ENCODE measurements at places on chromosomes 3 and 15.
A peak's percentile ranks its signal among the peaks of the same experiment; 100 is the strongest.

GRCh38 chr15:70289191-70289955 lies 191.7 kb upstream of the TLE3 start:
- DNase-seq = no peak

GRCh38 chr3:152278756-152279427 lies 10.2 kb downstream of the MBNL1 start:
- no peak for DNase-seq

GRCh38 chr3:6396631-6397030 lies 464.3 kb upstream of the GRM7 start:
- DNase-seq = no peak

DNA sequence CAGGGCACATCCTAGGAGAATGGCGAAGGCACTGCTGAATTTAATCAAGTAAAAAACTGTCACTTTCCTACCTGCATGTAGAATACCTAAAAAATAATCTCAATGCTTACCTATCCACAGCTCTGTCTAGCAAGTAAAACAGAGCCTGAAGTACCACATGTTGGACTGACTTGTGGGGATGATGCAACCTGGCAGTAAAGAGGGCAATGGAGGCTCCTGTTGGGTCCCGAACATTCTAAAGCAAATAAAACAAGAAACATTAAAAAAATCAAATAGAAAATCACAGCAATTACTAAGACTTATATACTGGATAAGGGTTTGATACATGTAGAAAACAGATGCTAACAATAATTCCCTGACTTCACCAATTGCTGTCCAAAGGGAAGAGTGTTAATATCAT lies 56.1 kb downstream of the PTPN9 start:
- DNase-seq = no peak

DNA sequence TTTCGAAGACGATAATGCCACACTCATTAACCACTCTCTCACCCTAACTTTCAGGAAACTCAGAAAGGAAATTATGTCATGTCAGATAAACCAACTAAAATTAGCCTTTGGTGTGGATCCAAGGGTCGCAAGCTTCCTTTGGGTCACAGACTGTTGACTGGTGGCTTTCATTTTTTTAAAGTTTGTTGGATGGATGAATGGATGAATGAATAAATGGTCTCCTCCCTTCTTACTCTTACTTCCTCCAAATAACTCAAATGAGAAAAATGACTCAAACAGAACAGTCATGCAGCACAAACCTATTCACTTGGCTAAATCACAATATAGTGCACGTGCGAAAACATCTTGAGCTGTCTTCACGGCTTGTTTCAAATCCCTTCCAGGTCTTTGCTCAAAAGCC lies 82.9 kb upstream of the HACD2 start:
- DNase-seq = no peak

DNA sequence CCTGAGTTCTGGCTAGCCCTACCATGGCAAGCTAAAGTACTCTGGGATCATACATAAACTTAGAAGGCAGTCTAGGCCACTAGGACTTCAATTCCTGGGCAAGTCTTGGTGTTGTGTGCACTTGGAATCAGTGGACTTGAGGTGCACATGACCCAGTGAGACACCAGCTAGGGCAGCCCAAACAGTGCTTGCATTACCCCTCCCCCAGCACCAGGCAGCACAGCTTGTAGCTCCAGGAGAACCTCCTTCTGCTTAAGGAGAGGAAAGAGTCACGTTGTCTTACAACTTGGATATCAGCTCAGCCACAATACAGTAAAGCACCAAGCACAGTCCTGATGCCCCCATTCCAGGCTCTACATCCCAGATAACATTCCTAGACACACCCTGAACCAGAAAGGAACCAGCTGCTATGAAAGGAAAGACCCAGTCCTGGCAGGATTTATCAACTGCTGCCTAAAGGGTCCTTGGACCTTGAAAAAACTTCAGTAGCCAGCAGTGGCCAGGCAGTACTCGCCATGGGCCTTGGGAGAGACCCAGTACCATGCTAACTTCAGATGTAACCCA lies 57.2 kb downstream of the MYO9A start:
- DNase-seq = no peak

DNA sequence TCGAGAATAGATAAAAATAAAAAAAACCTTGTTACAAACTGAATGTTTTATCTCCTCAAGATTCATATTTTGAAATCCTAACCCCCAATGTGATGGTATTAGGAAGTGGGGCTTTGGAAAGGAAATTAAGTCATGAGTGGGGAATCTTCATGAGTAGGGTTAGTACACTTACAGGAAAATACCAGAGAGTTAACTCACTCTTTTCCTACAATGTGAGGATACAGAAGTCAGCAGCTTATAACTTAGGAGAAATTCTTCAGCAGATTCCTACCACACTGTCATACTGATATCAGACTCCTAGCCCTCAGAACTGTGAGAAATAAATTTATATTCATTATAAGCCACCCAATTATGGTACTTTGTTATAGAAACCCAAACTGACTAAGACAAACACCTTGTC lies 453.1 kb downstream of the GBE1 start:
- DNase-seq = no peak

DNA sequence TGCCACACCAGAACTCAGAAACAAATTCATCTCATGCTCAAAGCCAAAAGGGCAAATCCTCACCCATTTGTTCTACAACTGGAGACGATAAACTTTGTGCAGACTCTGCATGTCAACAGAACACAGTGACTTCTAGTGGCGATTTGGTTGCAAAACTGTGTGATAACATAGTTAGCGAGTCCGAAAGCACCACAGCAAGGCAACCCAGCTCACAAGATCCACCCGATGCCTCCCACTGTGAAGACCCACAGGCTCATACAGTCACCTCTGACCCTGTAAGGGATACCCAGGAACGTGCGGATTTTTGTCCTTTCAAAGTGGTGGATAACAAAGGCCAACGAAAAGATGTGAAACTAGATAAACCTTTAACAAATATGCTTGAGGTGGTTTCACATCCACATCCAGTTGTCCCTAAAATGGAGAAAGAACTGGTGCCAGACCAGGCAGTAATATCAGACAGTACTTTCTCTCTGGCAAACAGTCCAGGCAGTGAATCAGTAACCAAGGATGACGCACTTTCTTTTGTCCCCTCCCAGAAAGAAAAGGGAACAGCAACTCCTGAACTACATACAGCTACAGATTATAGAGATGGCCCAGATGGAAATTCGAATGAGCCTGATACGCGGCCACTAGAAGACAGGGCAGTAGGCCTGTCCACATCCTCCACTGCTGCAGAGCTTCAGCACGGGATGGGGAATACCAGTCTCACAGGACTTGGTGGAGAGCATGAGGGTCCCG lies 199.7 kb downstream of the AKAP13 start:
- no peak for DNase-seq

GRCh38 chr15:79089890-79090486 lies 592 bp downstream of the RASGRF1 start:
- no peak for DNase-seq

GRCh38 chr15:64092075-64092820 lies 1.4 kb downstream of the CIAO2A start:
- no peak for DNase-seq

DNA sequence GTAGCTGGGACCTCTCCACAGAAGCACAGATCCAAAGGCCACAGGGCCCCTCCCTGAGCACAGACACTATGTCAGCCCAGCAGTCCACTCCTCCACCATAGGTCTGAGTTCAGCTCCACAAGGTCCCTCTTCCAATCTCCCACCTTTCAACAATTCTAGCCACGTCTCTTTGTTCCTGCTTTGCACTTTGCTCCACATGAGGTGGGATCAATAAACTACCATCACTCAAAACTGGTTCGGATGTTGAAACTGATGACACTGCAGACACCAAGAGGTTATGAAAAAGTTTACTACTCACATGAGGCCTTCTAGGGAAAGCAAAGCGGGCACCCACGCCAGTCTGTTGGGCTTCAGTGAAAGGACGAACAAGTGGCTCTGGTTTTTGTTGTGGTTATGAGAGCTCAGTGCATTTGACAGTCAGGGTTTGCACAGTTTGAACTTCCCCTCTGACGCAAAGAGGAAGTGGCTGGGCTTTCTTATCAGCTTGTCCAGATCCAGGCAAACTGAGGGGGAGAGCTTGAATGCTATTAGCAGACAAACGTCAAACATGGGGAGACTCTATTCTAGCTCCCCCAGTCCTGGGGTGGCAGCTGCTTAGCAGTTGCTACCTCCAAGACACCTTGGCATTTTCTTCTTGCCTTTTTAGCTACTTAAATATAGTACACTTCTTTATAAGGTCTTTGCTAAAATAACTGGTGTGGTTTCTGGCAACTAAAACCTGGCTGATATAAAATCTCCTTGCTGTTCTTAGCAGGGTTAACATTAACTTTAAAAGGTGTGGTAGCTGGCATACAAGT lies 37.8 kb downstream of the ZNF445 start:
- DNase-seq = peak; percentile 28

GRCh38 chr3:162641907-162642306 lies 1145.3 kb downstream of the OTOL1 start:
- DNase-seq = no peak

DNA sequence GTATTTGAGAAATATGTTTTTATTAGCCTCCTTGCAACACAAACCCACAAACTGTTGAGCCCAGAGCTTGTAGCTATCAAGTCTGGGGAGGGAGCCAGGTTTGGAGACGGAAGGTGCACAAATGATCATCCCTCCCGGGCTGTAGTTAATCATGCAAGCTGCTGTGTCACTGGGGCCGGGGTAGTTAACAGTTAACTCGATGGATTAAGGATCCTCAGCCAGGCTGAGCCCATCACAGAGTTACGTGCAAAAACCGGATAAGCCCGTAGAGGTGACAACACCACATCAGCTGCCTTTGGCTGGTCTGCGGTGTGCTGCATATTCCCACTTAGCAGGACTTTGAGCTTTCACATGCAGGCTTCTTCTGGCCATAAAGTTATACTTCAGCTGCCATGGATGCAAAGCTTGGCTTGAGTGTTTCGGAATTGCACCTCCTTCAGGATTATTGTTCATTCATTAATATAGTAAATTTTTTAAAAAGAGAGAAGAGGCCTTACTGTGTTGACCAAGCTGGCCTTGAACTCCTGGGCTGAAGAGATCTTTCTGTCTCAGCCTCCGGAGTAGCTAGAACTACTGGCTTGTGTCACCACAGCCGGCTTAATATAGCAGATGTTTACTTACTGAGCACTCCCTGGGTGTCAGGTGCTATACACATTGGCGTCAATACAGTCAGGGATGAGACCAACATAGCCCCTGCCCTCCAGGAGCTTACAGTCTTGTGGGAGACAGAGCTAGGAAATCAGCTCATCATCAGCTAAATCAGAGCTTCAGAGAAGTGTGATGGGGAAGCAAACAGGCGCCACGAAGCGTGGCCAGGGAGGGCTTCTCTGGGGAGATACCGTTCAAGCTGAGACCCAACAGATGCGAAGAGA lies 226.8 kb upstream of the BHLHE40 start:
- DNase-seq = no peak

DNA sequence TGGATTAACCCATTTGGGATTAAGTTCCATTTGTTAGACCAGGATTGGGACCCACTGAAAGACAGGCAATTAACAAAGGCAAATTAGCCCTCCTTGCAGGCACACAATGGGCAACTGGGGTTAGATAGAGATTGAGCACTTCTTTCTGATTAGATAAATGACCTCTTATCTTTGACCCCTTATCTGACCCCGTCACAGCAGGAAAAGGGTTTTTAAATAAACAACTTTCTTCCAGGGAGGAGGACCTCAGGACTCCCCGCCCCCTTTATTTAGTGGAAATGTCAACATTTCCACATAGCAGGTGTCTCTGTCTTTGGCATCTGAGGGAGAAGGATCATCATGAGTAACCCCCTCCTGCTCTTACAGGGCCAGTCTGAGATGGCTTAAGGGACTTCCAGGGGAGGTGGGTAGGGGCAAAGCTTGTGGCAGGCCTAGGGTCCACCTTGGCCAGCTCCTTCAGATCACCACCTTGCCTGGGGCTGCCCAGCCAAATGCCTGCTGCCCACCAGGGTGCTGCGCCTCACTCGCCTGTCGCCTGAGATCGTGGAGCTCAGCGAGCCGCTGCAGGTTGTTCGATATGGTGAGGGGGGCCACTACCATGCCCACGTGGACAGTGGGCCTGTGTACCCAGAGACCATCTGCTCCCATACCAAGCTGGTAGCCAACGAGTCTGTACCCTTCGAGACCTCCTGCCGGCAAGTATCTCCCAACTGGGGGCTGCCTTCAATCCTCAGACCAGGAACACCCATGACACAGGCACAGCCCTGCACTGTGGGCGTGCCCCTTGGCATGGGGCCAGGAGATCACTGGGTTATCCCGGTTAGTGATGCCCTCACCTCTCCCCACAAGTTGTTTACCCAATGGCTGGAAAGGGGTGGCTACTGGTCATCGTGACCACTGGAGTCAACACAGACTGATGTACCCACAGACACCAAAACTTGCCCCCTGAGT lies 2.6 kb upstream of the WDR6 start:
- no peak for DNase-seq

- no peak for DNase-seq
These were observed 5.2 kb upstream of the GATA2 start for GRCh38 chr3:128498127-128498626.

DNA sequence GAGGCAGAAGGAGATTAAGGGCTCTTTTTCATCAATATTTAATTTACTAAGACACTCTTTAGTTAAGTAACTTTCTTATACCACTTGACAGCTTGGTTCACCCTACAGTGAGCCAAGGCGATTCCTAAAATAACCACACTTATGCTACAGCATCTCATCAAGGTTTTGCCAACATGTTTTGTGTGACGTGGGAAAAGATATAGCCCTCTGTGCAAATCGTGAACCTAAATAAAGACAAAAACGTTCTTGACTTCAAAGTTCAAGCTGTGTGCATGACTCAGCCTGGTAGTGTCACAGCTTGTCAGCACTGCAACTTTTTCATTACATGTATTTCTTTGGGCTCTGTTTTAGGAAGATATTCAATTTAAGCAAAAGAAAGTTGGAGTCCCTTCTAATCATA lies 297.0 kb upstream of the EPHA3 start:
- no peak for DNase-seq

- no peak for DNase-seq
These were observed 109.2 kb downstream of the LRRK1 start for GRCh38 chr15:101028321-101028720.

DNA sequence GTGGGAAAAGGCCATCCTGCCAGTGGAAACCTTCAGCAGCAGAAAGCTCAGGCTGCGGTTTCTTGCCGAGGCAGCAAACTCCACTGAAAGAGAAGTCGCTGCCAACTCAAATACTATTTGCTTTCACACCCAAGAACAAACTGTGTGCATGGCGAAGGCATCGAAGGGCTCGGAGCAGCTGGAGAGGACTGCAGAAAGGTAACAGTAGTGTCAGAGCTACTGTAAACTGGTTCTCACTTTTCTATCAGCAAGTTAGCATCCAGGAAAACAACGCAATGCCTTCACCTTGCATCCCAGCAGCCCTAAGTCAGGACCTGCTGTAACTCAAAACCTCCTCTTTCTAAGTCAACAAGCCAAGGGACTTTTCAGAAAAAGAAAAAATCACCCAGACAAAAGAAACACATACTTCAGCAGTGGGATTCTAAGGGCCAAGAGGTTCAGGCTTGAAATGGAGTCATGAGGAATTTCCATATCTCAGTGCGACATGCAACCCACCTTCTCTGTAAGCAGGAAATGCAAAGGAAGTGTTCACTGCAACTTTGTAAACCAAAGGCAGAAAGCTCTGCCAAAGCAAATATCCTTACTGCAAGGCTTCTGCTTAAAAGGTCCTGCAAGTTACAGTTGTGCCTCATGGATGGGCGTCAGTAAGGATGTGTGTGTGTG lies 193.5 kb downstream of the FOXP1 start:
- no peak for DNase-seq
